ENCODE measurements at places on chromosomes 16 and 17.

GRCh38 chr17:82372249-82373071 lies 895 bp downstream of the UTS2R start:
- no peak for DNase-seq

DNA sequence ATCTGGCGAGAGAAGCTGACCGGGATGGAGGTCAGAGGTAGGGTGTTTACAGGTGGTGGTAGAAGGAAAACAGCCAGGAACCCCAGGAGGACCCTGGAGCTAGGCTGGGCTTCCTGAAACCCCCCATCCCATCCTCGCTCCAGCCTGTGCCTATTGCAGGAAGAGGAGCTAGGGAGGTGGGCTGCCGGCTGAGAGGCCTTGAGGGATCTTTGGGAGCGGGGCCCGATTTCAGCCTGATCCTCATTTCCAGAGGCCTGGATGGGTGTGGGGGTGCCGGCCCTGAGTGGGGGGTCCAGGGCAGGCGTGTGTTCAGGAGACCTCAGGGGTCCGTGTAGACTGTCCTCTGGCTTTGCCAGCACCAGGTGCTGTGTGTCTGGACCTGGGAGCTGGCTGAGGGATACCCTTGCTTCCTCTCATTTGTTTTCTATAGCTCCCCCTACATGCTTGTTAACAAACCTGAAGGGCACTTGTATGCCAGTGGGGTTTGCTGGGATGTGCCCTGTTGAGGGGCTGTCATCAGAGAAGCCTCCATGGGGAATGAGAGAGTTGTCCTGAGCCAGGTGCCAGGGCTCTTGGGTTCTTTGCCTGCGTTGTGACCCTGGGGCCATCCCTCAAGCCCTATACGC lies 18.9 kb upstream of the RAP1GAP2 start:
- DNase-seq, result no peak

- no peak for DNase-seq
Measured at GRCh38 chr17:45320931-45321461, 4.2 kb upstream of the MAP3K14 start.

DNA sequence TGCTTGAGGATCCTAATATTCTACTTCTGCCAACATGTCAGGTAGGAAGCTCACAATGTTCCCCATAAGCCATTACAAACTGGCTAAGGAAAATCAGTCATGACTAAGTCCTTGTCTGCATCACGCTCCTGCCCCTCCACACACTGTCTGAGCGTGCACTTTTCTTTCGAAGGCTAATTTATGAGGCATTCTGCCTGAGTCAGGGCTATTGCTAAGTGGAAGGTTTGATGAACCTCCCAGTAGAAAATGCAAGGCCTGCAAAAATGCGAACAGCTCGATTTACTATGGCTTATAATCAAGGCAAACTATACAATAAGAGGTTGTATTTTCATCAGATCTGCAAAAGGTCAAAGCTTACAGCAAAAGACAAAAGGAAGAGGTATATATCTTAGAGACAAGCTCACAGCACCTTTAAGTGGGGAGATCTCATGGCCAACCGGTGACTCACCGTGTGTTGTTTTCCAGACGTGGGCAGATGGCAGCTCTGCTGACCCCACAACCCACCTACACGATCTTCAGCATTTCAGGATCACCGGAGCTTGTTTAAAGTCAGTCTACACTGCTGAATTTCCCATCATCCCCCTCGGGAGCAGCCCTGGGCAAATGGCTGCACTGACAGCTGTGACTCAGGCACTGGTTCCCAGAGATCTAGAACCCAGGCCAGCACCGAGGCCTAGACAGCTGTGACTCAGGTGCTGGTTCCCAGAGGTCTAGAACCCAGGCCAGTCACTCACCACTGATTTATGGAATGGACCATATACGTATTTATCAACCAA lies 26.1 kb downstream of the MEAK7 start:
- no peak for DNase-seq

DNA sequence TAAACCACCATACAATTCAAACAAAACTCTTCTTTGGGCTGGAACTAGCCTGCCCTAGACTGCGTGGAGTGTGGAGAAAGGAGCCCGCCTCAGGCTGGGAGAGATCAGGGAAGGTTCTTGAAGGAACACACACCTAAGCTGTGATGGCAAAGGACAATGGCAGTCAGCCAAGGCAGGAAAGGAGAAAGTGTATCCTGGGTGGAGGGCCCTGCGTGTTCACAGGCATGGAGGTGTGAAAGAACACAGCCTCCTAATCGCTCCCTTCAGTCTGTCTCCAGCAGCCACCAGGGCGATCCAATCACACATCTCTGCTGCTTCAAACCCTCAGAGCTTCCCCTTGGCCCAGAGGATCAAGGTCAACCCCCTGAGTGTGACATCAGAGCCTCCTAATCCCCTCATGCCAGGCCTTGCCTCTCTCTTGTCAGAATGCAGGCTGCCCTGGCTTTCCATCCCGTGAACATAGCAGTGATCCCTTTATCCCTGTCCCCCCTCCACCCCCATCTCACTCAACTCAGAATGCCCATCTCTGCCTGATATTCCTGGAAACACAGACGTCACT lies 173.0 kb downstream of the KATNIP start:
- DNase-seq, result no peak

- no peak for DNase-seq
Measured at GRCh38 chr17:60348616-60349015, 43.3 kb downstream of the USP32 start.

Data from activated T-helper 1 cell treated with anti-CD3 and anti-CD28 coated beads, Interleukin-12 subunit alpha, Interleukin-12 subunit beta, Interleukin-2, Interleukin-4 antibody, amounts not matched to agents 30 ng/mL and 10 ng/mL and 1 ng/mL, durations not matched to agents 14 hours and 24 hours and 36 hours (primary cell).